ENCODE measurements at places on chromosomes 13 and 19. TPM values are rescaled to one million over a fixed set of nuclear protein-coding genes. Genes with fewer than 3 reads are reported as not detected.

GRCh38 chr13:24361113-24361512 lies 51.7 kb downstream of the C1QTNF9 start:
- DNase-seq: no peak

DNA sequence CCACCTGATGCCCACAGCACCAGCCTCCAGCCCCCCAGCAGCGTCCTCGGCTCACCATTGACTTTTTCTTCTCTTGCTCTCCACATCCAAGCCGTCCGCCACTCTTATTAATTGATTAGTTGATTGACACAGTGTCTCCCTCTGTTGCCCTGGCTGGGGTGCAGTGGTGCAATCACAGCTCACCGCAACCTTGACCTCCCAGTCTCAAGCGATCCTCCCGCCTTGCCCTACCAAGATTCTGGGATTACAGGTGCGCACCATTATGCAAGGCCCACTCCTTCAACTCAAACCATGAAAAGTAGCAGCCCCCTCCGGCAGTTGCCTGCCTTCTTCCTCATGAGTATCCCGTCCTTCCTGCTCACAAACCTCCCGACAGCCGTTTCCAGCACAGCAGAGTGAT lies 921 bp upstream of the TEX29 start:
- DNase-seq: no peak

DNA sequence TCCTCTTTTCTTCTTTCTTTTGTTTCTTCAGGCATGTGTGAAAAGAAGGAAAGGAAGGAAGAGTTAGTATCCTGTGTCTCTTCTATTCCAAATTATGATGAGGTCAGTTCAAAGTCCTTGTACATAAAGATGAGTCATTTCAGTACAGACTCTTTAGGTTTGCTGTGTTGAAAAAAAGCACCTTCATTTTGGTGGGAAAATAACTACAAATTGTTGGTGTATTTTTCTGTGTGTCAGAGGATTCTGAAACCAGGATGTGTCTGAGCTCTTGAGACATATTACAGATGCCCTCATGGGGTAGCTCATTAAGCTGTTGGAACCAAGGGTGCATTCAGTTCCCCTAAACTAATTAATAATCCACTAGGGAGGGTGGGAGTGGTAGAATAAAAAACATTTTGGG lies 5.8 kb upstream of the HSPH1 start:
- no peak for DNase-seq

- DNase-seq: no peak
Measured at GRCh38 chr13:112350300-112350699, 25.9 kb upstream of the SPACA7 start.

GRCh38 chr13:98142380-98143156 lies at the start of gene FARP1:
Gene FARP1, plus strand, starts transcription at chr13:98143094. Its CDS starts 70,149 bp downstream, at chr13:98213243.
- peak; percentile 83 for DNase-seq

GRCh38 chr13:93344048-93344705 lies 117.6 kb downstream of the GPC6 start:
- no peak for DNase-seq

DNA sequence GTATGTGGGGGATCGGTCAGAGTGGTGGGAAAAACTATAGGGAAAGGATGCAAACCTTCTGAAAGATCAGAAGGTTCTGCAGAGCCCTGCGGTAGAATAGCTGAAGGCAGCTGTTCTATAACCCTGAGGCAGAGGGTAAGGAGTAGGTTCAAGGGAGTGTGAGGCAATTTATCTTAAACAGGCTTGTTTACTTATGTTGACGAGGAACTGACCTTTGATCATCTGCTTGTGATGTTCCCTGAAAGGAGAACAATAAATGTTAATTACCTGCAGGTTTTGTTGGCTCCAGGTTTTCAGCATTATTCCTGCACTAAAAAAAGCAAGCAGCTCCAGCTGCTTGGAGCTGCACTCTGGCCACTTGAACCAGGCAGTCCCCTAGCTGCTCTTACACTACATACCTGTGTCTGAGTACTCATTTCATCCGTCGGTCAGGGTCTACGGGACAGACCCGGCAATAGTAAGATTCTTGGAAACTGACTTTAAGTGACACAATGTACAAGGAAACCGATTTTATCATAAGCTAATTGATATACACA lies 202.1 kb downstream of the TBC1D4 start:
- DNase-seq: no peak

DNA sequence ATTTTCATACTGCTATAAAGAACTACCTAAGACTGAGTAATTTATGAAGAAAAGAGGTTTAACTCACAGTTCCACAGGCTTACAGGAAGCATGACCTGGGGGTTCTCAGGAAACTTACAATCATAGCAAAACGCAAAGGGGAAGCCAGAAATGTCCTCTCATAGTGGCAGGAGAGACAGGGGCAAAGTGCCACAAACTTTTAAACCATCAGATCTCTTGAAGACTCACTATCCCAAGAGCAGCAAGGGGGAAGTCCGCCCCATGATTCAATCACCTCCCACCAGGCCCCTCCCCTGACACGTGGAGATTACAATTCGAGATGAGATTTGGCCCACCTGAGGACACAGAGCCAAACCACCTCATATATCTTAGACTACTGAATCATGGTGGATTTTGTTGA lies 198.7 kb downstream of the KCTD12 start:
- no peak for DNase-seq

GRCh38 chr13:74202129-74202813 lies 68.1 kb upstream of the KLF12 start:
- DNase-seq: no peak

DNA sequence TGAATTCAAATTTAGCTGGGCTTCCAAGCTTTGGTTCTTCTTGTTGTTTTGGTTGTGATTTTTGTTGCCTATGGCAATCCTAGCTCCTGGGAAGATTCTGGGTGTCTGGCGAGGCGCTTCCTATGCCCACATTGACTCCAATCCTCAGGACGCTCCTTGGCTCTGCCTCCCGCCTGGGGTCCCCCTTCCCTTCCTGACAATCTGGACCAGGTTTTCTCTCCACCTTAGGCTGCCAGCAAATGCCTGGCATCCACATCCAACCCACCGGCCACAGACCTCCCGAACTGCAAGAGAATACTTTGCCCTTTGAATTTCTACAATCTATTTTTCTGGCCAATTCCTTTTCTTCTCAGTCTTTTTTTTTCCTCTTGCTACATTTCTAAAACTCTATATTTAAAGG lies 186.9 kb upstream of the UBL3 start:
- DNase-seq: peak; percentile 52

DNA sequence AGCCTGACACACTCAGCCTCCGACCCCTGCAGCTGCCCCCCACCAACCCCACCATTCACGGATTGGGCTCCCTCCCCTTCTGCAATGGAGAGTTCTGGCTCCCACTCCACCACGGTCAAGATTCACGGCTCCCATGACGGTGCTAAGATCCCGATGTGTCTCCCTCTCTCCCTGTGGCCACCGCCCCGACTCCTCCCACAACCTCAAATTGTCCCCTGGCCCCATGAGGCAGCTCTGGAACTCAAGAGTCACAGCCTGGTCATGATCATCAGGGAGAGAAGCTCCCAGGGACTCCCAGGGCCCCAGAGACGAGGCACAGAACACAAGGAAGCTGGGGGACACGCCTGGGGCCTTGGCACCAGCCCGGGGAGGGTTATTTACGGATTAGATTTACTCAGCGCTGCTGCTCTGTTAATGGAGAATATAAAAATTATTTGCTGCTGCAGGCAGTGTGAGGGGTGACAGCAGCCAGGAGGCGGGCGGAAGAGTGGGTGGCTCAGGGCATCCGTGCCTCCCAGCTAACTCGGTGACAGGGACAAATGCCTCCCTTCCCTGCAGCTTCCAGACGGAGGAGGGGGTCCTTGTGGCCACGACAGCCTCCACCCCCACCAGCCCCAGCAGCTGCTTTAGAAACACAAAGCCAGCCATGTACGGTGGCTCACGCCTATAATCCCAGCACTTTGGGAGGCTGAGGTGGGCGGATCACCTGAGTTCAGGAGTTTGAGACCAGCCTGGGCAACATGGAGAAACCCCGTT lies 184.2 kb downstream of the PTPRS start:
- no peak for DNase-seq

- DNase-seq: no peak
Measured at GRCh38 chr13:84588023-84588422, 705.7 kb upstream of the SLITRK1 start.

DNA sequence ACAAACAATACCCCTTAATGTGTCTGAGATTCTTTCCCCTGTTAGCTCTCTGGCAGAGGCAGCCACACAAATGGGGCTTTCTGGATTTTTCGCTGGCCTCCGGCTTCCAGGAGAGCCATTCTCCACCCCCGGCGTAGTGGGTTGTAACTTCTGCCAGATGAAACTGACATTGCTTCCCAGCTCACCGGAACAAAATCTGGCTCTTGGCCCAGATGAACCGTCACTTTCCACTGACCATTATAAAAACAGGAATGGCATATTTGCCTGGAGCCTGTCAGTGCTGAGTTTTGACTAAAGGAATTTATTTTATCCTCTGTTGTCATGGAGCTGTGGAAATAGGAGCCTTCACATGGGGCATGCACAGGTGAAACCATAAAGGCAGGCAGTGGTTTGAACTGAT lies 120.6 kb upstream of the GPR12 start:
- no peak for DNase-seq

- DNase-seq: no peak
Measured at GRCh38 chr13:33375421-33375820, 89.9 kb upstream of the STARD13 start.

- DNase-seq: no peak
Measured at GRCh38 chr19:4288091-4288777, 9.2 kb downstream of the SHD start.

Gene NECTIN2
- total RNA-seq: 46.0 TPM

Gene PBX4
- 3.7 TPM for total RNA-seq

Gene CYP2A7
- total RNA-seq: not detected

Gene BEST2
- total RNA-seq: 0.04 TPM

Gene ZSCAN5B
- 0.10 TPM for total RNA-seq

Gene OR10H1
- total RNA-seq: not detected

Gene SCGB2B2
- total RNA-seq: not detected

Gene CYP4F11
- 0.13 TPM for total RNA-seq

Gene ZNF628
- 2.9 TPM for total RNA-seq

Gene PRR19
- total RNA-seq: 0.73 TPM

Gene ZNF223
- 6.3 TPM for total RNA-seq
